H9 (cell line): ENCODE measurements at places on chromosomes 16 and 17. TPM values are rescaled to one million over a fixed set of nuclear protein-coding genes. Genes with fewer than 3 reads are reported as not detected.

GRCh38 chr17:35185849-35186248 is 8.3 kb downstream of the SLC35G3 start:
- no peak for DNase-seq

DNA sequence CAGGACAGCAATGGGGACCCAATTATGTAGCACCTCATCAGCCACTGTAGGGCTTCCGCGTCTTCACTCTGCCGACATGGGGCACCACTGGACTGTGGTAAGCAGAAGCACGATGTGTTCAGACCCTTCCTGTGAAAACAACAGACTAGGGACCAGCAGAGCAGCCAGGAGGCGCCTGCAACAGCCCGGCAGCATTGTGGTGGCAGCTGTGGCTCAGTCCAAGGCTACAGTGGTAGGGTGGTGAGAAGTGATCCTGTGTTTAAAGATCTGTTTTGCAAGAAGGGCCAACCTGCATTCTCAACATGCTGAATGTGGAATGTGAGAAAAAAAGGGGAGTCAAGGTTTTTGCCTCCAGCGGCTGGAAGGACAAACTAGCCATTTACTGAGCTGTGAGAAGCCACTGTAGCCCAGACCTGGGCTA is 80.8 kb downstream of the GAS7 start:
- no peak for DNase-seq

DNA sequence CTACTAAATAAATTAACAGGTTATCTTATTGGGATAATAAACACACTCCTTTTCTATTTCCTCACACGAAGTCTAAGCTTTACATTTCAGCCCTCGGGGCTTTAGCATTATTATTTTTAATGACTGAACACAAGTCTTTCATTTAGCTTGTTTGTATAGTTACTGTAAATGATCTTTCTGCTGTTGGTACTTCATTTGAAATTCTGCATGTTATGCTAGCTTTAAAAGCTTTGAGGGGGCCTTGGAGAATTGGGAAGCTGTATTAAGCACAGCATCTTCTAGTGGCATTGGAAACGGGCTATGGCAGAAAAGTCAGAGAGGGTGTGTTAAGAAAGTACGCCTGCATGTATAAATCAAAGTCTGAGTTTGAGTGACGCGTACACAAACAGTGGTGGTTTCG is 243.7 kb downstream of the FTO start:
- no peak for DNase-seq

The CD300LB gene
- not detected in 2 replicates for total RNA-seq
